ENCODE measurements at places on chromosomes 1 and 21.

GRCh38 chr1:42923367-42924081 lies 35.1 kb downstream of the SLC2A1 start:
- DNase-seq: no peak

- DNase-seq: no peak
Observed at GRCh38 chr1:209238356-209238755, 345.2 kb upstream of the CAMK1G start.

- DNase-seq: no peak
Observed at GRCh38 chr1:158496374-158496773, 24.4 kb downstream of the OR10R2 start.

GRCh38 chr1:181028196-181028595 lies 5.5 kb upstream of the STX6 start:
- no peak for DNase-seq

DNA sequence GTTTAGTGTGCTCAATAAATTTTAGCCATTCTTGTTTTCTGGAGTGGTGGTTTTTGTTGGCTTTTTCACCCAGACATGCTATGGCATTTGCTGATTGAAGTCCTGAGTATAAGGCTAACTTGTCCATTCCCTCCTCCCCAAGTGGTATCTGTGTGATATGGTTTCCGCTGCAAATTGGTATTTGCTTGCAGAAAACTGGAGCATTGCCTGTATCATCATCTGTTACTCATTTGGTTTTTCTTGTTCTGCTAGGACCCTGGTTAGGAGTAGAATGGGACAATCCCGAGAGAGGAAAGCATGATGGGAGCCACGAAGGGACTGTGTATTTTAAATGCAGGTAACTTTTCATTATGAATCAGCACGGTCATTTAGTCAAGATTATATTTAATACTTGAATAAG lies 34.0 kb downstream of the TBCE start:
- no peak for DNase-seq

GRCh38 chr1:8040586-8040985 lies 14.5 kb upstream of the ERRFI1 start:
- no peak for DNase-seq

DNA sequence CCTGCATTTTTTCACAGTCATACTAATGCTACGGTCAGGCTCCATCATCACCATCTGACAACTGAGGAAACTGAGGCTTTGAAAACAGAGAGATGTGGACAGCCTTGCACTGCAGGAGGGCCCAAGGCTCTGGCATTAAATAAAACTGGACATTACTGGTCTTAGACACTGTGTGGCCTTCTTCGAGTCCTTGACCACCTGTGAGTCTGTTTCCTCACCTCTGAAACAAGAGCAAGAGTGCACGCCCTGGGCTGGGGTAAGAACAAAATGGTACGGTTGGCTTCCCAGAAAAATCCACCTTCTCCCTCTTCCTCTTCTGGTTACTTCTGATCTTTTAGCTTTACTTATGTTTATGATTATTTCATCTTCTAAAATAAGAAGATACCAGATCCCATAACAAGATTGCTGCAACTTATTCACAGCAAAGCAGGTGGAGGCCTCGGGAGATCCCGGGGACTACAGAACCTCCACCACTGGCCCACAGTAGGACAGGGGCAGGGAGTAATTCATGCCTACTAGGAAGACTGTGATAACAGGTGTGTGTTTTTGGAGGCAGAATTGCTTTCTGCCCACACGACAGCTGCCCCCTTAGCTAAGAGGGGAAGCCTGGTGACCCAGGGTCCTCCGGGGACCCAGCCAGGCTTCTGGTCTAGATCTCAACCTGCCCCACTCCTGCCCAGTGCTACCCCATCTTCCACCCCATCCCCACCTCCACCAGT lies 156.4 kb upstream of the EDN2 start:
- DNase-seq: no peak

DNA sequence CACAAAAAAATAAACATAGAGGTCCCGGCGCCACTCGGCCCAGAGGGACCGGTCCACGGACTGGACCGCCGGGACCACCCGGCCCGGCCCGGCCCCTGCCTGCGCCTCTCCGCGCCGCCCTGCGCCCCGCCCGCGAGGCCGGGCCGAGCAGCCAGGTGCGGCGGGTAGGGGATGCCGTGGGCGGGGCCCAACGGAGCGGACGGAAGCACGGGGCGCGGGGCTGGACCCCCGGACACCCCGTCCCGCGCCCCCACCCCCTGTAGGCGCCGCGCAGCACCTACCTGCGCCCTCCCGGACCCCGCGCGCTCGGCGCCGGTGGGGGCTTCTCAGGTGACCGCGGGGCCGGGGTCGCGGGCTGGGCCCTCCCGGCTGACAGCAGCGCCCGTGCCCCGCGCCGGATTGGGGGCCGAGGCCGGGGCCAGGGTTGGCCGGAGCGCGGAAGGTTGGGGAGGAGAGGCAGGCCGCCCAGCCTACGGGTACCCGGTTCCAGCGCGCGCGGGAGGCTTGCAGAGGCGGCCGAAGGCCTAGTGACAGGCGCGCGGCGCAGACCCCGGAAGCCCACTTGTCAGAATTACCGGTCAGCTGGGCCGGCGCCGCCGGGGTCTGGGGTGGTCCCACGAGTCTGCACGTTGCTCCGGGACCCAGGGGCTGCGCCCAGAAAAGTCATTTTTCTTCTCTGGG lies 351.9 kb upstream of the CAMK1G start:
- no peak for DNase-seq

DNA sequence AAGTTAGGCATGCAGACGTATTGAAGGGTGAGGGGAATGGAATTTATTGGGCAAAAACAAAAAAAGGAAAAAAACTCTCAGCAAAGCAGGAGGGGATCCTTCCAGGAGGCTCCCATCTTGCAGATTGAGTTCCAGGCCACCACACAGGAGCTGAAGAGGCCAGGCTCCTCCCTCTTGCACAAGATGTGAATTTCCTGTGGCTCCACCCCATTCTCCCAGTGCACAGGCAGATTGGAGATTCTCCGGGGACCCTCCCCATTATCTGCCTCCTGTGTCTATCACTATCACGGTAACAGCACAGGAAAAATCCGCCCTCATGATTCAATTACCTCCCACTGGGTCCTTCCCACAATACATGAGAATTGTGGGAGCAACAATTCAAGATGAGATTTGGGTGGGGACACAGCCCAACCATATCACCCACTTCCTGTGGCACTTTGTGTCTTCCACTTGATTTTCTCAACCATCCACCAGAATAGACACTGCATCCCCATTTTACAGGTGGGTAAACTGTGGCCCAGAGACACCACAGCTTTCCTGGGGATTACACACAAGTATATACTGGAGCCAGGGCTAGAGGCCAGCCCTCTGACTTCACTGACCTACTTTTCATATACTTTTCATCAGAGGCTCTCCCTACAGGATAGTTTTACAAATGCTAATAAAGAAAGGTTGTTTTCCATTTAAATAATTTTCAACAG lies 18.9 kb upstream of the COL6A1 start:
- no peak for DNase-seq

GRCh38 chr1:156600733-156601121 lies 552 bp downstream of the GPATCH4 start:
- no peak for DNase-seq

- DNase-seq: no peak
Observed at GRCh38 chr1:96999191-96999590, 277.6 kb downstream of the PTBP2 start.

GRCh38 chr1:176843352-176844297 lies 320.9 kb downstream of the ASTN1 start:
- DNase-seq: no peak

- no peak for DNase-seq
Observed at GRCh38 chr1:41356752-41357151, 4.5 kb upstream of the FOXO6 start.

DNA sequence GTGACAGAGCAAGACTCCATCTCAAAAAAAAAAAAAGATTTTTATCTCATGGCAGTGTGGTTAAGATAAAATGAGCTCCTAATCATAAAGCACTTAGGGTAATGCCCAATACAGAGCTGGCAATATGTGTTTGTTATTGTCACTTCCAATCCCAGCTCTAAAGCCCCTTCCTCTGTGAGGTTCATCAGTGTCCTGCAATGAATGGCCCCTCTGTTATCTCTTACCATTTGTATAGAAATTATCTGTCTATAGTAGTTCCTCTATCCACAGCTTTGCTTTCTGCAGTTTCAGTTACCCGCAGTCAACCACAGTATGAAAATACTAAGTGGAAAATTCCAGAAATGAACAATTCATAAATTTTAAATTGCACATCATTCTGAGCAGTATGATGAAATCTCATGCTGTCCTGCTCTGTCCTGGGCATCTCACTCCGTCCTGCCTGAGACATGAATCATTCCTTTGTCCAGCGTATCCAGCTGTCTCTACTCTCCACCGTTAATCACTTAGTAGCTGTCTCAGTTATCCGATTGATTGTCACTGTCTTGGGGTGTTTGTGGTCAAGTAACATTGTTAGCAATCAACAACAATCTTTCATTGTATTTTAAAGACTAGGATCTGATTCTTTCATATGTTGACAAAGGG lies 50.2 kb upstream of the DNAH14 start:
- no peak for DNase-seq

DNA sequence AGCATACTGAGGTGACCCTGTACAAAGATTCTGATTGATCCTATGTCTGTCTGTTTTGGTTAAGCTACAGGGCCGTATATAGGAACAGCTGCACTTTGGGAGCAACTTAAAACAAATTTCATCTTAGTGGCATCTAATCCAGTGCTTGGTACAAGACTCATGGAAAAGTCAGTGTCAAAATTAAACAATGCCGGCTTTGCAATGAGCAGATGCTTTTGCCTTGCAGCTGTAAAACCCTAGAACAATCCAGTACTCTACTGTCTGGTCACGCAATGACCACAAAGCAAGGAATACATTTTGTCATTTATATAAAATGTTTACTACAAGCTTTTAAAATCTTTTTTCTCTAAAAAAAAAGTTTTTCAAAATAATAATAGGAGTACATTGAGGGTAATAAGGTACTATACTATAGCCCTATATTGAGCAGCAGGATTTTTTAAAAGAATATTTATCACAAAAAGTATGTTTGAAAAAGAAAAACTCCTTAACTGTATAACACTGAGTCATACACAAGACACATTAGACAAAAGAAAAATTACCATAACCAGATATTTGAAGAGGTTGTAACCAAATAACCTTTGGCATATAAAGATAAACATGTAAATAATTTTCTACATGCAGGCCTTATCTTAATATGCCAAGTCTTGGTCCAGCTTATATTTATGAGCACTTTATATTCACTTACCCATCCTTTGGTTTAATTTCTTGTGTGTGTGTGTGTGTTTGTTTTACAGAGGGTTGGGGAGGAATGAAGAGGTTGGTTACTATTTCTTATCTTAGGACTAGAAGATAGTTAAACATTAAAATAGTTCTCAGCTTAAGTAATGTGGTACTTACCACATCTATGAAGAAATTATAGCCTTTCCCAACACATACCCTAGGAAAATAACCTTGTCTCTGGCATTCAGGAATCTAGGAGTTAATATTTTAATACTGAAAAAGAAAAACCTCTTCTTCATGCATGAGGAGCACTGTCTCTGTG lies 262.3 kb downstream of the FAF1 start:
- DNase-seq: no peak

- DNase-seq: no peak
Observed at GRCh38 chr1:230280054-230280795, 145.9 kb downstream of the PGBD5 start.

GRCh38 chr1:97796711-97797110 lies 124.1 kb downstream of the DPYD start:
- DNase-seq: no peak

GRCh38 chr1:171738911-171739310 lies 3.0 kb downstream of the VAMP4 start:
- no peak for DNase-seq

- no peak for DNase-seq
Observed at GRCh38 chr1:101314244-101314643, 77.4 kb downstream of the S1PR1 start.

DNA sequence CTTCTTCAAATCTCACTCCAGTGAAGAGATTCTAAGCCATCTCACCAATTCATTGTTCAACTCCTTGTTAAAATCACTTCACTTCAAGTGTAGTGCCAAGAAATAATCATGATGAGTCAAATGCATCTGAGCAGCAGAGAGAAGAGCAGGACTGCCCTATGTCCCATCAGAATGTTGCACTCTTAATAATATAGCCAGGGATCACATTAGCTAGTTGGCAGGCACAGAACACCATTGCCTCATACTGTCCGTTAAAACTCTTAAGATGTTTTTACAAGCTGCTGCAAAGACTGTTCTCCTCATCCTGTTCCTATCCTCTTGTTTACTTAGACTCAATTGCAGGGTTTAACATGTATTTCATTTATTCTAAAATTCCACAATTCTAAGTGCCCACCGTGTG lies 432.9 kb downstream of the PLPP3 start:
- DNase-seq: no peak

- DNase-seq: no peak
Observed at GRCh38 chr1:67469431-67469830, 39.2 kb upstream of the SERBP1 start.

GRCh38 chr1:192256674-192257334 lies 60.0 kb upstream of the RGS21 start:
- DNase-seq: no peak

DNA sequence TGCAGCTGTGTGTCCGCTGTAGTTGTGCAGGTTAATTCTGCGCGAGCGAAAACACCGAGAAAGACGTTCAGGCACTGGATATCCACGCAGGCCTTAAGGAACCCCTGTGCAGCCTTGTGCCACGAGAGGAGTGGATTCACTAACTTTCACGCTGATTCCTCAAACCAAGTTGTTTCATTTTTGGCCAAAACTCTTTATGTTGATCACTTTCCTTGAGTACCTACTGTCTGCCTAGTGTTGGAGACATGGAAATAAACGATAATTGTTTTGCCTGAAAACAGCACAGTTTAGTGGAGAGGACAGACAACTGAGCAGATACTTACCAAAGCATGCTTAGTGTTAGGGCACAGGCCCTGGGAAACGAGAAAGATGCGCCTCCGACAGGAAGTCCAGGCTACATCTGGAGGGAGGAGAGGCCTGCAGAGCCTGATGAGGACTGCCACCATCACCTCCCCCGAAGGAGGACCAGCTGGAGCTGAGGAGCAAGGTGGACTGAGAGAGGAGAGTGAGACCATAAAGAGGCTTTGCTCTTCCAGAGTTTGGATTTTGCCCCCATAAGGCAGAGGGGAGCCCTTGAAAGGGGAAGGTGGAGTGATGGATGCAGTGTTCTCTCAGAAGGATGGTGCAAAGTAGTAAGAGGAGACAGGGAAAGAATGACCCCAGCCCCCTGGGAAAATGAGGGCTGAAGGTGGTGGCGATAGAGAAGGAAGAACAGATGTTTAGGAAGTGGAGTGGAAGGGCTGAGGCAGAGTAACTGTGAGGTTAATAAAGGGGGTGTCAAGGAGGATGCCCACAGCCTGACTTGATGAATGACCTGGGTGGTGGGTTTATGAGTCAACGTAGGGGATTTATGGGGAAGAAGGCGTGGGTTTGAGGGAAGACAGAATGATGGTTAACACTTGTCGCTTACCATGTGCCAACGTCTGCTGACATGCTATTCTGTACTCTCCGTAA lies 956 bp upstream of the SCAF4 start:
- DNase-seq: no peak

GRCh38 chr1:22914633-22915217 lies 57.9 kb downstream of the LACTBL1 start:
- no peak for DNase-seq

GRCh38 chr1:228471762-228472398 lies 15.3 kb upstream of the RNF187 start:
- DNase-seq: no peak

- no peak for DNase-seq
Observed at GRCh38 chr1:199590708-199591107, 436.8 kb upstream of the NR5A2 start.

All from T-helper 9 cell (primary cell).